H7 (cell line): ENCODE measurements at places on chromosomes 11 and 22. TPM values are rescaled to one million over a fixed set of nuclear protein-coding genes. Genes with fewer than 3 reads are reported as not detected.

Gene OR5F1
- not detected in 2 replicates for total RNA-seq

Gene APOBEC3B
- 4.4 and 6.5 TPM in 2 replicates for total RNA-seq

Gene OR51I1
- total RNA-seq: not detected in 2 replicates

Gene APOA5
- 0.07 and 0.11 TPM in 2 replicates for total RNA-seq

Gene MUC2
- not detected in 2 replicates for total RNA-seq

Gene IFTAP
- 22.3 and 26.8 TPM in 2 replicates for total RNA-seq

Gene ISX
- total RNA-seq: not detected in 2 replicates

Gene OR52A1
- total RNA-seq: 3.0 and 8.2 TPM in 2 replicates

Gene CDHR5
- total RNA-seq: not detected in 2 replicates

Gene GUCY1A2
- 0.26 and 0.55 TPM in 2 replicates for total RNA-seq

Gene DDX17
- 257 and 288 TPM in 2 replicates for total RNA-seq

Gene LARGE2
- 36.6 and 38.6 TPM in 2 replicates for total RNA-seq

Gene LAYN
- total RNA-seq: 1.0 and 1.2 TPM in 2 replicates

Gene IMMP1L
- 23.5 and 33.2 TPM in 2 replicates for total RNA-seq

Gene CASP12
- total RNA-seq: not detected in 2 replicates

Gene SYCE3
- total RNA-seq: not detected in 2 replicates

Gene MMP7
- not detected in 2 replicates for total RNA-seq
